Fibroblast of the aortic adventitia (primary cell): ENCODE measurements at places on chromosomes 3 and 15. TPM values are rescaled to one million over a fixed set of nuclear protein-coding genes. Genes with fewer than 3 reads are reported as not detected.

DNA sequence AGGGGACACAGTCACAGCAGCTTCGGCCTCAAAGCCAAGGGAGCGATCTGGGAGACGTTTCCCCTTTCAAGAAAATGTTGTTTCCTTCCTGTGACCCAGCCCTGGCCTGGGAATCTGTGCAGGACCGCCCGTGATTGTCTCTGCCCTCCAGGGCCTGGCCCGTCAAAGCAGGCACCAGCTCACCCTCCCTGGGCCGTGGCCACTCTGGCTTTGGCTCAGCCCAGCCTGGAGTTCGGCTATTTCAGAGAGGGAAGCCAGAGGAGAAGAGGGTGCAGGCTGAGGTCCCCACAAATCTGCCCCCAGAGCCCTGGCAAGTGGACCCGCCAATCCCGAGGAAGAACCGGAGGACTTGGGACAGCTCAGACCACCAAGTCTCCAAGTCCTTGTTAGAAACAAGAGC is 12.7 kb downstream of the GATA2 start:
- DNase-seq = no peak

CDCP1 gene
- total RNA-seq = 1.3 and 32.8 TPM in 2 replicates

DNA sequence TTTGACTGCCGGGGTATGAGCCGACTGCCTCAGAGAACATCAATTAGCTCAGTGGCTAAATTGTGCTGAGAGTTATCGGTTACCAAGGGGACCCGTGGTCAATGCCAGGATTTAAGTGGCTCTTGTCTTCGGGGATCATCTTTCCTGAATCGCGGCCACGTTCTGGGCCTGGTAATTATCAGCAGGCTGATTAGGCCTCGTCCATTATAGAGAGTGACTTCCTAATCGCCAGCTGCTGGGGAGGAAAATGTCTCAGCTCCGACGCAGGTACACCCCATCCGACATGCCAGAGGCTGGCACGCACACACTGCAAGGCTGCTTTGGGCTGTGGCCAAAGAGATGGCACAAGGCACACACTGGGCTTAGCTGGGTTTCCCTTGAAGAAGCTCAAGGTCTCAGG is 10.6 kb downstream of the TRH start:
- no peak for DNase-seq

DNA sequence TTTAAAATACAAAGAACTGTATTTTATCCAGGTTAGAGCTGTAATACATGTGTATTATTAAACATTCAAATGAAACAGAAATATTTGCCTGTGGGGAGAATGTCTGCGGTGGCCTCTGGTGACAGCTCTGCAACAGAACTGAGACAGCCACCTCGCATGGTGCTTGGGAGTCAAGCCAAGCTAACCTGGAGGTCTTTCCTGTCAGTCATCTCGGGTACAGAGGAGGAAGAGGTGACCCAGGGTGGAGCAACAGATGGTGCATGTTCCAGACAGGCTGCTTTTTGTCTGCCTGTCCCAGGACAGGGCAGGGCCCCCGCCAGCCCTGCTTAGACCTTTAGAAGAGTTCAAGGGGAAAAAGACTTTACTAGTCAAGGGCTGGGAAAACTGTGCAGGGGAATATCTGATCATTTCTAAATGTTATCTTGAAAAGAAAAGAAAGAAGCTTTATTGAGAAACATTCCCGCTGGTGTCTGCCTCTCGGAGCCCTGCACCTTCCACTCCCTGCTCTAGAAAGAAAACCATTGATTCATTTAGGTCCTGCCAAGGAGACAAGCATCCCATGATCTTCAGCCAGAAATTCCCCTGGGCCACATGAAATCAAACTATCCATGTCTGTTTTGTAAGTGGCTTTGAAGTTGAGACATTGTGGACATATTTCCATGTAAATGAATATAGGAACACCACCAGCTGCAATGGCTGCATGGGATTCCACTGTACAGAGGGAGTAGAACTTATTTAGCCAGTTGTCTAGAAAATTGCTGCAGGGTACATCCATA is 5.5 kb upstream of the NR2E3 start:
- DNase-seq = no peak

DNA sequence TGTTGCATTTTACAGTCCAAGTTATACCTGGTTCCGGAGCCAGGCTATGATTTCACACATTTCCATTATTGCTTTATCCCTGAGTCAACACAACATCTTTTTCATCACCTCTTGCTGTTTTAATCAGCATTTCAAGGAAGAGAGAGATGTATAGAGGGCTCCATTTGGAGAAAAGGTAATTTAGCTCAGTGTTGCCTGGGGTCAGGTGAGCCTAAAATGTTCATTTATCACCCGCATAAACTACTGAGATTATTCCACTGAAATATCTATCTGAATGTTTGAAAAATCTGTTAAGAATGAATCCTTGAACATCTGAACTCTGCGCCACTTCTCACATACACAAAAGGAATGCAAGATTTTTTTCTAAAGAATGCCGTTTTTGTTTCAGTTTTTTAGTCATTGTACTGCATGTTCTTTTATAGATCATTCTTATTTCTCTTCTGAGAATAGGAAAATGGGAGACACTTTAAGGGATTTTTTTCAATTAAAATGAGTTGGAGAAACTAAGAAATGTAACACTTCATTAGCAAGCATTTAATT is 51.5 kb upstream of the AGTR1 start:
- peak; percentile 23 for DNase-seq

GRCh38 chr3:87173071-87173470 is 54.0 kb upstream of the CHMP2B start:
- no peak for DNase-seq

GRCh38 chr15:33864360-33865075 is 103.8 kb upstream of the CHRM5 start:
- DNase-seq = peak; percentile 19

DNA sequence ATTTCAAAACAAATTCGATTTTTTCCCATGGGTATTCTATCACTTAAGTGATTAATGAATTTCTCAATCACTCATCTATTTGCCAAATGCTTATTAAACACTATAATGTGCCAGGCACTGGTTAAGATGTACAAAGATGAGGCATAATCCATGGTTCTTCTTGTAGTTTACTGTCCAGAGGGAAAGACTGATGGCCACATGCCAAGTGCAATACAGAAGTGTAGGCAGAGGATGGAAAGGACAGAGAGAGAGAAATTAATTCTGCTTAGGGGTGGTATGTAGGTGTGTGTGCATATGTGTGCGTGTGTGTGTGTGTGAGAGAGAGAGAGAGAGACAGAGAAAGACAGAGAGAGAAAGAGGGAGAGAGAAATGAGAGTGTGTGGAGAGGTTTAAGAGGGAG is 120.8 kb upstream of the CCNL1 start:
- DNase-seq = peak; percentile 39

- DNase-seq = no peak
These were observed 17.3 kb upstream of the AEN start for GRCh38 chr15:88603885-88604284.

LYZL4 gene
- not detected in 2 replicates for total RNA-seq
